GM23338 (cell line): ENCODE measurements at places on chromosomes 11 and 22. TPM values are rescaled to one million over a fixed set of nuclear protein-coding genes. Genes with fewer than 3 reads are reported as not detected.

INSC gene
- 0.19 and 1.5 TPM in 2 replicates for total RNA-seq

SYT8 gene
- not detected in 2 replicates for total RNA-seq

TOM1 gene
- total RNA-seq, result 17.8 and 28.0 TPM in 2 replicates

CRYBB1 gene
- total RNA-seq, result 1.6 and 2.4 TPM in 2 replicates

SEC14L3 gene
- not detected in 2 replicates for total RNA-seq

CLDN5 gene
- total RNA-seq, result 1.4 and 3.2 TPM in 2 replicates

MS4A6A gene
- total RNA-seq, result not detected in 2 replicates

DEUP1 gene
- 0.63 and 0.85 TPM in 2 replicates for total RNA-seq

CHKB gene
- total RNA-seq, result 51.2 and 67.0 TPM in 2 replicates

CCDC116 gene
- total RNA-seq, result 0.14 TPM in 1 of 2 replicates, not detected in the other

VWA5A gene
- 13.5 and 15.2 TPM in 2 replicates for total RNA-seq

GGTLC3 gene
- total RNA-seq, result not detected in 2 replicates

KCNJ4 gene
- total RNA-seq, result 1.3 TPM in 2 replicates

SPI1 gene
- total RNA-seq, result not detected in 2 replicates

OR10D3 gene
- total RNA-seq, result not detected in 2 replicates

SLC6A5 gene
- not detected in 2 replicates for total RNA-seq

MPPED2 gene
- total RNA-seq, result 6.8 and 15.8 TPM in 2 replicates

GSTT2B gene
- total RNA-seq, result 5.7 TPM in 2 replicates

IFTAP gene
- total RNA-seq, result 17.1 and 19.8 TPM in 2 replicates

APOBEC3F gene
- total RNA-seq, result 3.4 and 4.7 TPM in 2 replicates

RBFOX2 gene
- total RNA-seq, result 130 and 131 TPM in 2 replicates

GTF2H1 gene
- 31.6 and 43.6 TPM in 2 replicates for total RNA-seq

ZBED5 gene
- 53.9 and 54.1 TPM in 2 replicates for total RNA-seq

CFAP300 gene
- 1.2 and 1.4 TPM in 2 replicates for total RNA-seq

KRTAP5-11 gene
- not detected in 2 replicates for total RNA-seq

FSHB gene
- not detected in 2 replicates for total RNA-seq

MAP6 gene
- total RNA-seq, result 0.50 and 1.2 TPM in 2 replicates

TMPRSS13 gene
- total RNA-seq, result 0.08 and 0.31 TPM in 2 replicates

CDC45 gene
- 23.8 and 29.0 TPM in 2 replicates for total RNA-seq

LYVE1 gene
- 0.94 TPM in 1 of 2 replicates, not detected in the other for total RNA-seq

FIBIN gene
- 0.66 TPM in 1 of 2 replicates, not detected in the other for total RNA-seq

TEX54 gene
- total RNA-seq, result not detected in 2 replicates

P4HA3 gene
- 0.12 TPM in 1 of 2 replicates, not detected in the other for total RNA-seq

TMEM25 gene
- 17.7 and 25.4 TPM in 2 replicates for total RNA-seq

EMSY gene
- total RNA-seq, result 29.0 and 46.9 TPM in 2 replicates

ANO1 gene
- total RNA-seq, result 3.4 and 3.9 TPM in 2 replicates

OR2AT4 gene
- total RNA-seq, result not detected in 2 replicates

PGA5 gene
- 0.12 and 0.52 TPM in 2 replicates for total RNA-seq

LRRC51 gene
- total RNA-seq, result 3.6 and 4.3 TPM in 2 replicates
